ENCODE measurements at places on chromosomes 16 and 17.

- peaks cover 2% of the 10 kb centered on the region for H3K27me3 ChIP-seq
- DNase-seq: no peak
- H3K4me1 ChIP-seq: no peaks in the 10 kb centered on the region
These were observed 140.9 kb downstream of the KCNJ2 start for GRCh38 chr17:70310221-70310672.

- no peaks in the 10 kb centered on the region for H3K36me3 ChIP-seq
- no peaks in the 10 kb centered on the region for H3K27me3 ChIP-seq
- H3K27ac ChIP-seq: peak overlapping the region; percentile 9
- no peak for DNase-seq
- H3K4me3 ChIP-seq: no peak overlapping the region
- H3K4me1 ChIP-seq: peaks cover 8% of the 10 kb centered on the region
These were observed 4.2 kb upstream of the PEMT start for GRCh38 chr17:17595755-17596154.

- peaks cover 7% of the 10 kb centered on the region for H3K36me3 ChIP-seq
- H3K27me3 ChIP-seq: peaks cover 8% of the 10 kb centered on the region
- H3K4me1 ChIP-seq: peaks cover 8% of the 10 kb centered on the region
- DNase-seq: no peak
- H3K27ac ChIP-seq: no peak overlapping the region
- H3K4me3 ChIP-seq: no peak overlapping the region
These were observed 294.2 kb upstream of the FOXF1 start for GRCh38 chr16:86215979-86216585.

GRCh38 chr16:71724320-71724751 is at the start of gene PHLPP2:
Gene PHLPP2, minus strand, starts transcription at chr16:71724701. Its CDS starts 9,906 bp downstream, at chr16:71714795.
- H3K27ac ChIP-seq: no peak within 1 kb of the TSS
- H3K27me3 ChIP-seq: peaks cover 7% of the 10 kb centered on the region
- no peak for DNase-seq
- H3K4me1 ChIP-seq: peaks cover 18% of the 10 kb centered on the region
- H3K4me3 ChIP-seq: peak within 1 kb of the TSS; percentile 82
- peaks cover 2% of the 10 kb centered on the region for H3K36me3 ChIP-seq

GRCh38 chr16:46974352-46974751 is 878 bp upstream of the DNAJA2 start:
- peaks cover 31% of the 10 kb centered on the region for H3K4me1 ChIP-seq
- no peaks in the 10 kb centered on the region for H3K27me3 ChIP-seq
- peaks cover 11% of the 10 kb centered on the region for H3K36me3 ChIP-seq
- peak overlapping the region; percentile 98 for H3K27ac ChIP-seq
- no peak for DNase-seq

DNA sequence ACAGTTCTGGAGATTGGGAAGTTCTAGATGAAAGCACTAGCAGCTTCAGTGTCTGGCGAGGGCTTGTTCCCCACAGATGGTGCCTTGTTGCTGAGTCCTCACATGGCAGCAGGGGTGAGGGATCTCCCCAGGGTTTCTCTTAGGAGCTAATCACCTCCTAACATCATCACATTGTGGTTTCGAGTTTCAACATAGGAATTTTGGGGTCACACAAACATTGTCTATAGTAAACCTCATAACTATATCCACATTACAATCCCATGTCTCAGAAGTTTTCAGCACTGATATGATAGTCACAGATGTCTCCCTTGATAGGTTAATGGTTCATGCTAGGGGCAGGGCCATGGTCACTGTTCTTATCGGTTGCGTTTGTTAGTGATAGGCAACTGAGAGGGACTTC is 13.8 kb downstream of the CLUAP1 start:
- H3K36me3 ChIP-seq: peaks cover 22% of the 10 kb centered on the region
- no peaks in the 10 kb centered on the region for H3K27me3 ChIP-seq
- no peak overlapping the region for H3K4me3 ChIP-seq
- peaks cover 20% of the 10 kb centered on the region for H3K4me1 ChIP-seq

GRCh38 chr16:28001184-28001583 is 62.3 kb downstream of the GSG1L start:
- DNase-seq: no peak
- H3K27me3 ChIP-seq: peaks cover 8% of the 10 kb centered on the region
- no peak overlapping the region for H3K27ac ChIP-seq
- no peak overlapping the region for H3K4me3 ChIP-seq
- H3K36me3 ChIP-seq: peaks cover under 1% of the 10 kb centered on the region

- H3K4me1 ChIP-seq: peaks cover 29% of the 10 kb centered on the region
- H3K36me3 ChIP-seq: peaks cover 23% of the 10 kb centered on the region
- H3K27ac ChIP-seq: no peak overlapping the region
These were observed 45.3 kb downstream of the REXO5 start for GRCh38 chr16:20851601-20852000.

- peak overlapping the region; percentile 89 for H3K4me3 ChIP-seq
- H3K27ac ChIP-seq: peak overlapping the region; percentile 87
- H3K36me3 ChIP-seq: peaks cover 10% of the 10 kb centered on the region
- H3K4me1 ChIP-seq: peaks cover 18% of the 10 kb centered on the region
- H3K27me3 ChIP-seq: peaks cover 22% of the 10 kb centered on the region
These were observed 42.5 kb upstream of the AMZ2 start for GRCh38 chr17:68205251-68205807.

- DNase-seq: no peak
- no peak overlapping the region for H3K27ac ChIP-seq
- no peak overlapping the region for H3K4me3 ChIP-seq
- H3K36me3 ChIP-seq: no peaks in the 10 kb centered on the region
These were observed 264.1 kb downstream of the CBLN1 start for GRCh38 chr16:49017501-49017900.

GRCh38 chr17:2983255-2983654 is 80.2 kb downstream of the OR1D5 start:
- no peaks in the 10 kb centered on the region for H3K4me1 ChIP-seq
- no peaks in the 10 kb centered on the region for H3K27me3 ChIP-seq
- no peak overlapping the region for H3K27ac ChIP-seq
- no peak overlapping the region for H3K4me3 ChIP-seq

Data from activated naive CD8-positive, alpha-beta T cell treated with anti-CD3 and anti-CD28 coated beads, Interleukin-2, amount 10 ng/mL, durations not matched to agents 7 days and 5 days (primary cell).